ENCODE measurements at places on chromosomes 11 and 22. TPM values are rescaled to one million over a fixed set of nuclear protein-coding genes. Genes with fewer than 3 reads are reported as not detected.

Gene OR51I1
- total RNA-seq, result not detected

Gene PATE2
- not detected for total RNA-seq

Gene TRIM48
- total RNA-seq, result not detected

Gene CTSW
- 0.95 TPM for total RNA-seq

Gene B4GALNT4
- total RNA-seq, result 5.2 TPM

Gene ELF5
- not detected for total RNA-seq

Gene TCN1
- not detected for total RNA-seq

Gene TRIM51
- not detected for total RNA-seq

Gene CHST1
- not detected for total RNA-seq

Gene C22orf42
- total RNA-seq, result not detected

Gene SMPD1
- total RNA-seq, result 24.5 TPM

Gene PKNOX2
- not detected for total RNA-seq

Gene FADS3
- total RNA-seq, result 4.3 TPM

Gene KMT5B
- total RNA-seq, result 21.6 TPM

Gene NRIP3
- total RNA-seq, result 3.0 TPM

Gene HORMAD2
- total RNA-seq, result not detected

Gene PPP1CA
- 204 TPM for total RNA-seq

Gene RCN1
- 24.8 TPM for total RNA-seq

Gene CYP2D6
- total RNA-seq, result 1.4 TPM

Gene LARGE1
- total RNA-seq, result 1.1 TPM

Gene PHRF1
- total RNA-seq, result 25.6 TPM

Gene SLC22A6
- total RNA-seq, result not detected

Gene PNPLA3
- 0.77 TPM for total RNA-seq

Gene SLC5A4
- total RNA-seq, result not detected

Gene NXPE1
- not detected for total RNA-seq

Gene MAPK8IP2
- 0.05 TPM for total RNA-seq

Gene OR52K1
- total RNA-seq, result not detected

Gene IL18BP
- 5.4 TPM for total RNA-seq

Gene OR51B5
- total RNA-seq, result not detected

Gene UBQLN3
- not detected for total RNA-seq

Gene MS4A7
- total RNA-seq, result not detected

Gene C22orf31
- total RNA-seq, result not detected

Gene P2RY6
- not detected for total RNA-seq

Gene PKDREJ
- total RNA-seq, result not detected

Gene LDHAL6A
- 0.12 TPM for total RNA-seq

Gene SPA17
- 5.1 TPM for total RNA-seq

Gene PKP3
- total RNA-seq, result not detected

Gene AGBL2
- total RNA-seq, result 1.3 TPM

Gene CSNK1E
- total RNA-seq, result 108 TPM

Gene TMEM191C
- total RNA-seq, result not detected

Gene ST14
- not detected for total RNA-seq

Gene C11orf58
- total RNA-seq, result 114 TPM

Gene UBQLNL
- 0.26 TPM for total RNA-seq

Gene KDELR3
- total RNA-seq, result 0.57 TPM

Gene HMOX1
- 0.21 TPM for total RNA-seq

Gene NLRP6
- 1.5 TPM for total RNA-seq

Gene APOA4
- total RNA-seq, result not detected

Gene GSTT2
- total RNA-seq, result not detected

Gene DDI1
- not detected for total RNA-seq

Gene LRRC32
- total RNA-seq, result 3.0 TPM

Gene MRGPRX3
- not detected for total RNA-seq

Gene DGCR8
- total RNA-seq, result 29.8 TPM

Gene ISX
- not detected for total RNA-seq

Gene TEX12
- not detected for total RNA-seq

Gene DLG2
- 4.6 TPM for total RNA-seq

Gene CHRM4
- total RNA-seq, result not detected

Gene CARD10
- total RNA-seq, result not detected
